ENCODE measurements at places on chromosomes 11 and 22. TPM values are rescaled to one million over a fixed set of nuclear protein-coding genes. Genes with fewer than 3 reads are reported as not detected.

CCDC188 gene
- 2.2 TPM for total RNA-seq

CNTN5 gene
- not detected for total RNA-seq

SAA4 gene
- not detected for total RNA-seq

P2RX6 gene
- total RNA-seq, result 103 TPM

SCARF2 gene
- 4.8 TPM for total RNA-seq

SMC1B gene
- total RNA-seq, result not detected

CCDC179 gene
- not detected for total RNA-seq

MCM5 gene
- 5.4 TPM for total RNA-seq

FAM180B gene
- total RNA-seq, result 2.8 TPM

TUBA8 gene
- total RNA-seq, result 12.6 TPM

MAP6 gene
- 0.05 TPM for total RNA-seq

DKK3 gene
- total RNA-seq, result 270 TPM

DSCAML1 gene
- not detected for total RNA-seq

LMO2 gene
- total RNA-seq, result 10.6 TPM

FGF19 gene
- not detected for total RNA-seq

NTM gene
- 41.5 TPM for total RNA-seq

JAML gene
- not detected for total RNA-seq

IL17REL gene
- not detected for total RNA-seq

NXPE2 gene
- 0.26 TPM for total RNA-seq

AMPD3 gene
- 4.4 TPM for total RNA-seq

RFPL2 gene
- total RNA-seq, result not detected

CRACR2B gene
- 26.5 TPM for total RNA-seq

RIMBP3B gene
- 0.42 TPM for total RNA-seq

SLC35E4 gene
- 16.9 TPM for total RNA-seq

MS4A6A gene
- total RNA-seq, result not detected

MMP3 gene
- not detected for total RNA-seq
